Cortex of kidney (tissue), 1 donor: ENCODE measurements at places on chromosomes 2 and 18.

DNA sequence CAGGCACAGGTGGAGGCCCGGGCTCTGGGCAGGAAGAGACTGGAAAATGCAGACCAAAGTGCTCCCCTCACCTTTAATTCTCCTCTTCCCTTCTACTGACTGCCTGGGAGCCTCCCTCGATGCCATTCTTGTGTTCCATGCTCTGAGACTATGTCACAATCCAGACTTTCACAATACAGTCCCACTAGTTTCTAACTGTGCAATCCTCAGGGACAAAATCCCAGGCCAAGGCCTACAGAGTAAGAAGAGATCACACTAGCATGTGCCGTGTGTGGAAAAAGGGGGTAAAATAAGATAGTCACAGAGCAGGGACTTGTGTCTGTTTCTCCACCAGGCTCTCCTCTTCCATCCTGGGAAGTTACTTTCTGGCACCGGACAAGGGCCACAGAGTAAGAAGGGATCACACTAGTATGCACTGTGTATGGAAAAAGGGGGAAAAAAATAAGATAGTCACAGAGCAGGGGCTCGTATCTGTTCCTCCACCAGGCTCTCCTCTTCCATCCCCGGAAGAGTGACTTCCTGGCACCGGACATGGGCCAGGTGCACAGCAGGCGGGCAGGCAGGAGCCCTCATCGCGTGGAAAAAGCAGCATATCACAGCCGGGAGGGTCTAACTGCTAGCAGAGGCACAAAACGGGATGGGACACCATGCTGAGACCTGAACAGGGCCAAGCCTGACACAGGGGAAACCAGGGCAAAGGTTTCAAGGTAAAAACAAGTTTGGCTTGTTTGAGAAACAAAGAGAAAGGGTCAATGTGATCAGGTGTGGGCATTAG is 9.6 kb downstream of the CYB5A start:
- DNase-seq = no peak

DNA sequence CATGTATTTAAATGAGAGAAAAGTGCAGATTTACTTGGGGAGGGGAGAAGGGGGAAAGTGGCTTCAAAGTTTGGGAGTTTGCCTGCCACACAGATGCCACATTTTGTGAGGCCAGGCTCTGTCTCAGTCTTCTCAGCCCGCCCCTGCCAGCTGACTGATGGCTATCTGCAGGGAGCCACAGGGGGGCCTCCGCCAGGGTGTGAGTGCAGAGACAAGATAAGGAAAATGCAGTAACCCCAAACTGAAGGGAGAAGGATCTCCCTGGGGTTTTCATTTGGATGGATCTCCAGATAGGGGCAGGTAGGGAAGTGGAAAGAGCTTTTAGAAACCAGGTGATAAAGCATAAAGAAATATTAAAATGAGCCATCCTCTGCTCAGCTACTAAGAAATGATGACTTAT is 128.8 kb downstream of the ZNF521 start:
- no peak for DNase-seq

DNA sequence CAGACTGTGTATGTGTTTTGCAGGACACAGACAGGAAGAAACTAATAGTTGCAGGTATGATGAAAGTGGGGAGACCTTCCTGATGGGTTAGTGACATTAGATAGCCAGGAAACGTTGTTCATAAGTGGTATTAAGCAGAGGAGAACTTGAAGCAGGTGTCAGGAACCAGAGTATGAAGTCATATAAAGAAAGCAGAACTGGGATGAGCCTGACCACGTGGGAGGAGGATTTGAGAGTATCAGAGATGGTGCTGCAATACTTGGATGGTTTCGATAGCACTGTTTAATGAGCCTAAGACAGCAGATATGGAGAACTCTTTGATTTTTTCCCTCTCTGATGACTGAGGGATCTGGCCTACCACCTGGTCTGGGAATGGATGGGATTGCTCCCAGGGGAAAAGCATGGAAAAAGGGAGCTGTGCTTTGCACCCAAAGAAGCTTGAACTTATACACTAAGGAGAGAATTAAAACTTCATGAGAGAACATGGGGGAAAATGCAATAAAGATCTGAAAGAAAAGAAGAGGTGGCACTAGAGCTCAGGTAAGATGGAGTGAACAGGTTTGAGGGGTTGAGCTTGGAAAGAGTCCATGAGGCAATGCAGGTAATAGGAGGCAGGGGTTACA is 226.0 kb upstream of the LRRTM1 start:
- no peak for DNase-seq

- no peak for DNase-seq
Measured at GRCh38 chr2:9473985-9474360, 378 bp upstream of the IAH1 start.

GRCh38 chr2:149094217-149095015 is 55.9 kb downstream of the LYPD6B start:
- DNase-seq = no peak

GRCh38 chr2:45781464-45781811 is 130.0 kb downstream of the PRKCE start:
- no peak for DNase-seq

GRCh38 chr2:50514901-50515300 is 517.0 kb downstream of the NRXN1 start:
- no peak for DNase-seq

- DNase-seq = no peak
Measured at GRCh38 chr2:24203029-24203786, 28.4 kb downstream of the FAM228A start.

DNA sequence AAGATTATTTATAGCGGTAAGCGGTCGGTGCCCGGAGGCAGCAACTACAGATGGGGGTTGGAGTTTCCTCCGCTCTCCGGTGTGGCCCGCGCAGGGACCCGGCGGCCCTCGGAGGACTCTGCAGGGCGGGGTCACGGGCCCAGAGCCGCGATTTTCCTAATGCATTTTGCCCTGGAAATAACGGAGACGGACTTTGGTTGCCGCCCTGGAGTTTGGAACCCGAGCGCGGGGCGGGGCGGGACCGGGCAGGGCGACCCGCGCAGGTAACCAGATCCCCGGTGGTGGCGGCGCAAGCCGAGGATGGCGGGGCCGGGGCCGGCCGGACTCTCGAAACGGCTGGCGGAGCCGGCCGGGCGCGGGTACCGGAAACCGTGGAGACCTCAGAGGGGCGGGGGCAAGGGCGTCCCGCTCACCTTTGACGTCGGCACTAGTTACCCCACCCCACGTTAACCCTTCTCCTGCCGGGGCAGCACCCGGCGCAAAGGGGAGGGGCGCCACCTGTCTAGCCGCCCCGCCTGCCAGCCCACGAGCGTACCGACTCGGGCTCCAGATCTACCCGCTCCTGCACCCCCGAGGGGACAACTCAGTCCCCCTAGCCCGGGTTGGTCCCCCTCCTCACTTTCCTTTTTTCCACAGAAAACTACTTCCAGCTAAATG is 2.9 kb downstream of the CYP26B1 start:
- no peak for DNase-seq

DNA sequence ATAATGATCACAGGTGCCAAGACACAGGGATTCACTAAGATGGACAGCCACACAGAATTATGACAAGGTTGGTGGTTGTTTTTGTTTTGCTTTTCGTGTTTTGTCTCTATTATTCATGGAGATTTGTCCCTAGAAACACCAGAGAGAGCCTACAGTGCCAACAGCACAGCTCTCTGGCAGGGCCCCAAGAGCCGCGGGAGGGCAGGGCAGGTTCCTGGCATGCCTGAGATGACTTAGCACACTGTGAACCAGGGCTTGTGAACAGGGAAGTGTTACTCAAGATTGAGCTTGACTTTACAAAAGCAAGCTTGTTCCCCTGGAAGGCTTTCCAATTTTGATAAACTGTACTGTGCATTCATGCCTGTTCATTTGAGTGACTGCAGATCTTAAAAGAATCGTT is 437.4 kb upstream of the SALL3 start:
- DNase-seq = no peak

DNA sequence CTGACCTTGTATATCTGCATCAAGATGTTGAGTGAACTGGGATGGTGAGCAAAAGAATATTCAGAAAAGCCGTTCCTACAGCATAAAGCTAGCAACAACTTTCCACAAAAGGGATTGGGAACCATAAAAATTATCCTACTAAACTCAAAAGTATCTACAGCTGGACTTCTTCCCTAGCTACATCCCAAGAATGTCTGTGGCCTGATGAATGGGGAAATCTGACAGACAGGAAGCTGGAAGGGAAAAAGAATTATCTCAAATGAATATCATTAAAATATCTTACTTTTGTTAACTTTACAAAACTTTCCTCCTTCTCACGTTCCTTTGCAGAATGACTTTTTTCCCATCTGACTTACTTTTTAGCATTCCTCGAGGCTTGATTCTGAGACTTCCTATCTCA is 150.9 kb downstream of the PDE11A start:
- DNase-seq = no peak

- DNase-seq = no peak
Measured at GRCh38 chr2:191580581-191580980, 97.4 kb upstream of the NABP1 start.

- DNase-seq = no peak
Measured at GRCh38 chr2:13550285-13551231, 833.8 kb downstream of the TRIB2 start.

DNA sequence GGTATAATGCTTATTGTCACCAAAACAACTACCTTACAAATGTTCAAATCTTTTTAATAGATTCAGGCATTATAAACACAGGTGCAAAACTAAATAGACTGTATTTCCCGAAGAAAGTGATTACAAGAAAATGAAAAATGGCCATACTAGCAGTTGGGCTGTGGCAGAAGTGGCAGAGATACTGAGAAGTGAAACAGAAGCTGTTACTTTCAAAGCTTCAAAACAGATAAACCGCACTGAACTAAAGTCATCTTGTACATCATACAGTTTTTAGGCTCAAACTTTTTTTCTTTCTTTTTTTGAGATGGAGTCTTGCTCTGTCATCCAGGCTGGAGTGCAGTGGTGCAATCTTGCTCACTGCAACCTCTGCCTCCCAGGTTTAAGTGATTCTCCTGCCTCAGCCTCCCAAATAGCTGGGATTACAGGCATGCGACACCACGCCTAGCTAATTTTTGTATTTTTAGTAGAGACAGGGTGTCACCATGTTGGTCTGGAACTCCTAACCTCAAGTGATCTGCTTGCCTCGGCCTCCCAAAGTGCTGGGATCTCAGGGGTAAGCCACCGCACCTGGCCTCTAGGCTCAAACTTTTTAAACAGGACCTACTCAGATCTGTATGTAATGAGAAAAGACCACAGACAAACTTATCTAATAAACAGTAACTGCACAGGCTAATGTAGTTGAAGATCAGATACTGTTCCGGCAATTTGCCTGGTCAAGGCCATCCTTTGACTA is 77.9 kb upstream of the SATB2 start:
- no peak for DNase-seq

- no peak for DNase-seq
Measured at GRCh38 chr2:56248965-56249742, 65.4 kb downstream of the CCDC85A start.

DNA sequence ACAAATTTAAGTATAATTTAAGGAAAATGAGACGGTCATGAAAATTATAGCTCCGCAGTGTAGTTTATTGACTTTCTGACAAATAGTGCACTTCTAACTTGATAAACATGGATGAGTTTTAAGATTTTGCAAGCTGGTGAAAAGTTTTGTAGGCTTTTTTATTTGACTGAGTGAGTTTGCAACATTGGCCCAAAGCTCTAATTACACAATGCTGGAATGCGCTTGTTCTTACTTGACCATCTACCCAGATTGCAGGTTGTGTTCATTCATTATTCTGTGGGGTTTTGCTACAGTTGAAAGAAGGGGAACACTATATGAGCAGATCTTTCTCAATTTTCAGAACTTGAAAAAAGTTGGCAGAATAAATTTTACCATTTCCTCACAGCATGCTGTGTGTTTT is 13.5 kb downstream of the SPOPL start:
- no peak for DNase-seq

- DNase-seq = no peak
Measured at GRCh38 chr2:74755386-74755785, 78.5 kb upstream of the HK2 start.

GRCh38 chr2:233412405-233412804 is 58.1 kb downstream of the DGKD start:
- no peak for DNase-seq

DNA sequence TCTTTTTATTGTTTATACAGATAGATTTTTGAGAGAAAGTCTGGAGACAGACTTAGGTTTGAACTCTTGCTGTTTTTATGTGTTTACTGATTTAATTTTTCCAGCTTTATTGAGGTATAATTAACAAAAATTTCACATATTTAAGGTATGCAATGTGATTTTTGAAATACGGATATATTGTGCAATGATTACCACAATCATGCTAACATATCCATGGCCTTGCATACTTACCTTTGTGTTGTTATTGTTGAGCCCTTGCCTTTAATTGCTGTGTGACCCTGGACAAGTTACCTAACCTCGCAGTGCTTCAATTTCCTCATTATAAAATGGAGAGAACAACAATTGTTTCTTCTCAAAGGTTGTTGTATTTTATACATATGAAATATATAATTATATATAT is 13.9 kb upstream of the RBMS1 start:
- DNase-seq = no peak

DNA sequence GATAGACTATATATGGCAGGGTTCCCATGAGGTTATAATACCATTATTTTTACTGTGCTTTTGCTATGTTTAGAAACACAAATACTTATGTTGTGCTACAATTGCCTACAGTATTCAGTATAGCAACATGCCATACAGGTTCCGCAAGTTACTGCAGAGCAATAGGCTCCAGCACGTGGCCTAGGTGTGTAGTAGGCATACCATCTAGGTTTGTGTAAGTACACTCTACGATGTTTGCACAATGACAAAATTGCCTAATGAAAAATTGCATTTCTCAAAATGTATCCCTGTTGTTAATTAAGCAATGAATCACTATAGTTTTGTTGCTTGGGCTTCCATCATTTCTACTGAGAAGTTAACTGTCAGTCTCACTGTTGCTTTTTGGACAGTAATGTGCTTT is 9.8 kb downstream of the CD302 start:
- DNase-seq = no peak
